ENCODE measurements at places on chromosomes 4 and X.

GRCh38 chr4:159516556-159517140 is 413.8 kb downstream of the RAPGEF2 start:
- DNase-seq, result no peak

DNA sequence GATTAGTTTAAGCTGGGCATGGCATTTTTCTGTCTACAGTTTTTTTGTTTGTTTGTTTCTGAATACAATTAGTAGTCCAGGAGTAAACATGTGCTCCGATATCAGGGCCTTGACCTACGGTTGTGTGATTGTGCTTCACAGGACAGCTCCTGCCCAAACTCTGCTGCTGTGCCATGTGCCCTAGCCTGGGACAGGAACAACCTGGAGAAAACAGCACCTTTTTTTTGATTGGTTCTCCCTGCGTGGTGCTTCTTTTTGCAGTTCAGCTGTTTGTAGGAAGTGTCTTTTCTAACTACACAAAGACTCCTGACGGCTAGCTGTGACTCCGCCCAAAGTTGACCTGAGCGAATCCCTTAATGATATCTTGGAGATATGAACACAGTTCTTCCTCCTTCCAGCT is 158.8 kb downstream of the ATP10D start:
- no peak for DNase-seq

DNA sequence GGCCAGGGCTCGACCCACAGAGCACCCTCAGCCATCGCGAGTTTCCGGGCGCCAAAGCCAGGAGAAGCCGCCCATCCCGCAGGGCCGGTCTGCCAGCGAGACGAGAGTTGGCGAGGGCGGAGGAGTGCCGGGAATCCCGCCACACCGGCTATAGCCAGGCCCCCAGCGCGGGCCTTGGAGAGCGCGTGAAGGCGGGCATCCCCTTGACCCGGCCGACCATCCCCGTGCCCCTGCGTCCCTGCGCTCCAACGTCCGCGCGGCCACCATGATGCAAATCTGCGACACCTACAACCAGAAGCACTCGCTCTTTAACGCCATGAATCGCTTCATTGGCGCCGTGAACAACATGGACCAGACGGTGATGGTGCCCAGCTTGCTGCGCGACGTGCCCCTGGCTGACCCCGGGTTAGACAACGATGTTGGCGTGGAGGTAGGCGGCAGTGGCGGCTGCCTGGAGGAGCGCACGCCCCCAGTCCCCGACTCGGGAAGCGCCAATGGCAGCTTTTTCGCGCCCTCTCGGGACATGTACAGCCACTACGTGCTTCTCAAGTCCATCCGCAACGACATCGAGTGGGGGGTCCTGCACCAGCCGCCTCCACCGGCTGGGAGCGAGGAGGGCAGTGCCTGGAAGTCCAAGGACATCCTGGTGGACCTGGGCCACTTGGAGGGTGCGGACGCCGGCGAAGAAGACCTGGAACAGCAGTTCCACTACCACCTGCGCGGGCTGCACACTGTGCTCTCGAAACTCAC is 3.6 kb downstream of the MID1IP1 start:
- DNase-seq, result peak; percentile 9

DNA sequence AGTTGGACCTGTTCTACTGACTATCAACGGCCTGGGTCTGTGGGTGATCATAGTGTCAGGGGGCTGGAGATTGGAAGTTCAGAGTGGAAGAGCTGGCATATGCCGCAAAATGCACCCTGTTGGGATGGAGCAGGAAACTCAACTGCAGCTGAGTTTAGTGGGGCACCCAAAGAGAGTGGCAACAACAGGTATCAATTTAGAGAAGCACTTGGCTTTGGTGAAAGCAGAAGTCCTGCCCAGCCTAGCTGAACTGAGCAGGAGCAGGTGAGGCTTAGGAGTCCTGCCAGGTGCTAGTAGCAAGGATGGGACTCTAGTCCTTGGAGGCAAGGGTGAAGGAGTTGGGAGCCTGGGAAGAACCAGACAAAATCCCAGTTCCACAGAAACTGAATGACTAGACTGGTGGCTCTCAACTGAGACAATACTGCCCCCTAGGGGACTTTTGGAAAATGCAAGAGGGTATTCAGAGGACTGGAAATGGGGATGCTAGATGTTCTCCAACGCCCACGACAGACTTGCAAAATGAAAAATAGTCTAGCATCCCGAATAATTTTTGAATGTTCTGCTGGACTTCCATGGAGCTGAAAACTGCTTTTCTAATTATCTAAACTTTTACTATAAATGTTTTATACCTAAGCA is 49.4 kb downstream of the RTL9 start:
- peak; percentile 0 for DNase-seq

- DNase-seq, result no peak
Observed at GRCh38 chr4:119210775-119211174, 1.7 kb upstream of the USP53 start.

GRCh38 chr4:9771034-9771433 is 10.4 kb upstream of the DRD5 start:
- no peak for DNase-seq

DNA sequence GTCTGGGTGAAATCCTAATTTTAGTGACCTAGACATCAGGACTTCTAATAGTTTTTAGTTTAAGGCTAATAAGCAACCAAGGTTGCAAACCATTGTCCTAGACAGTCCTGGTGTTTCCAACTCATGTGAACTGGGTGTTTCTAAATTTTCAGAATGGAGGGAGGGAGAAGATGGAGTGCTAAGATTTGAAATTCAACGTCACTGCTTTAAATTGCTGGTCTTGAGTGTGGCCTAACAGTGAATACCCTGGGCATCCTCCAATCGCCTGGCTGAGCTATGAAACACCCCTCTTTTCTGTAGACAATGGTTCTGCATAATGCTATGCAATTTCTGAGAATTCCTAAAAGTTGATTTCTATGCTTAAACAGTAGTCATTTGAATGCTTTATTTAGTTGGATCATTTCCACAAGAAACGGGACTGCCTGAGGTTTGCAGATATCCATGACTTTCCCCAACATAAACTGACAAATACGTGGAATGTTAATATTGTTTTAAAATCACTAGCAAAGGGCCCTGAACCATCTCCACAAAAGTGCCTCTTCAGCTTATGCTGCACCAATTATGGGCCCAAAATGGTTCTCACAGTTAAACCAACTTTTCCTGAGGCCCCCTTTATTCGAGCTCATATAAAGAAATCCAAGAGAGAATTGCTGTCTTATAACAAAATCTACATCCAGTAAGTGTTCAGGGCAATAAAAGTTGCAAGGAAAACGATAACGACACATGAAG is 1.1 kb downstream of the FBXL5 start:
- DNase-seq, result no peak

DNA sequence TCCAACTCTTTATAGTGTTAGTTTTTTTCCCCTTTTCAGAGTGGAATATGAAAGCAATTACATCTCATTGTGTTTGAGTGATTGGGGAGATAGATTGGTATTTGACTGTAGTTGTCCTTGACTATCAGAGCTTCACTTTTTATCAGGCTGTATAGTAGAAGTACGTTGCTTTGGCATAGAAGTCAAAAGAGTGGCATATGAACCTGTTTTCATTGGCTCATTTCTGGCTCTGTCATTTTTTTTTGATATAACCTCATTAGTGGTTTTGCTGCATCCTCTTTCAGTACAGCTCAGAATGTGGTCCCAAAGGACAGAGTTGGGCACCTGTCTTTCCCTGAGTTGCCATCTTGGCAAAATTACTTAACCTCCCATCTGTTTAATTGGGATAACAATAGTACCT is 1.4 kb downstream of the TMA16 start:
- no peak for DNase-seq

GRCh38 chr4:39166669-39167068 is 15.7 kb upstream of the WDR19 start:
- no peak for DNase-seq

DNA sequence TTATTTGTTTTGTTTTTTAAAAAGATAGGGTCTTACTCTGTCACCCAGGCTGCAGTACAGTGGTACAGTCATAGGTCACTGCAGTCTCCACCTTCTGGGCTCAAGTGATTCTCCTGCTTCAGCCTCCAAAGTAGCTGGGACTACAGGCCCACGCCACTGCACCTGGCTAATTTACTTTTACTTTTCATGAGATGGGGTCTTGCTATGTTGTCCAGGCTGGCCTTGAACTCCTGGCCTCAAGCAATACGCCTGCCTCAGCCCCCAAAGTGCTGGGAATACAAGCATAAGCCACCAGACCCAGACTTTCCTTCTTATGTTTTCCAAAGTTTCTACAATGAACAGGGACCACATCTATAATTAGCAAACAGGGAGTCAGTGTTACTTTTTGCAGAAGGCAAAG is 37.9 kb upstream of the MXD4 start:
- no peak for DNase-seq

- no peak for DNase-seq
Observed at GRCh38 chrX:15866147-15866546, 11.5 kb upstream of the AP1S2 start.

DNA sequence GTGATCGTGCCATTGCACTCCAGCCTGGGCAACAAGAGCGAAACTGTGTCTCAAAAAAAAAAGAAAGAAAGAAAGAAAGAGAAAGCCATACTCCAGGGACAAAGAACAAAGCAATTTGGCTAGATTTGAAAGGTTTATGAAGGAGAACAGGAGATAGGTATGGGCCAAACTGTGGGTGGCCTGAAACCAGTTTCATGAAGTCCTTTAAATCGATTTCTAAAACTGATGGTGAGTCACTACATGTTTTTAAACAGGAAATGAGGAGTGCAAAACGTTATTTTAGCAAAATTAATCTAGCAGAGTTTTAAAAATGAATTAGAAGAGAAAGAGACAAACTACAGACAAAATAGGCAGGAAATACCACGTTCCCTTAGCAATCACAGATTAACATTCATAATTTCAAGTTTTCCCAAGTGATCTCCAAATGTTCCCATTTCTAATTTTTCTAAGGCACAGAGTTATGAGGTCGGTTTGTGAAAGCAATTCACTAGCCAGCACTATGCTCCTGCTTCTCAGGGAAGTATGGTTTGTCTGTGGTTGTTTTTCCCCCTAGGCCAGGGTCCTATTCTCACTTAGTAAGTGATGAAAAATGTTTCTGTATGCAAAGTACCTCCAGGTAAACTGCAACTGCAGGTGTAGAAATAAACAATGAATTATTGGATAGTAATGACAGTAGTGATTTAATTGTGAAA is 190.6 kb downstream of the PPP3CA start:
- DNase-seq, result no peak

GRCh38 chrX:5528057-5528456 is 700.6 kb downstream of the NLGN4X start:
- no peak for DNase-seq

GRCh38 chrX:107716816-107717700 is 58.5 kb downstream of the TSC22D3 start:
- DNase-seq, result peak; percentile 66

DNA sequence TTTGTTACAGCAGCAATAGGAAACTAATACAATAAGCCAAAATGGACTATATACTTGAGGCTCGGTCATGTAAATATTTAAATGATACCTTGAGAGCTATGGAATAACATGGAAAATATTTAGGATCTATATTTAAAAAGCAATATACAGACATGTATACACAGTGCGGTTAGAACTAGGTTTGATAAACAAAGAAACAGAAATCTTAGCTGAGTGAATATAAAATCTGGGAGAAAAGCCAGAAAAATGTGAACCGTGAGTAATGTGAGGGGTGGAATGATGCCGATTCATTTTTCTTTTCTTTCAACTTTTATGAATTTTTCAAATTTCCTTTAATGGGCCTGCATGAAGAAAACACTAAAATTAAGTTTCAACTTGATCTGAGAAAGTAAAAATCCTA is 104.1 kb downstream of the ATXN3L start:
- no peak for DNase-seq

GRCh38 chr4:2155246-2155645 is 86.7 kb downstream of the HAUS3 start:
- no peak for DNase-seq

- DNase-seq, result no peak
Observed at GRCh38 chr4:102620697-102621497, 119.7 kb downstream of the NFKB1 start.

DNA sequence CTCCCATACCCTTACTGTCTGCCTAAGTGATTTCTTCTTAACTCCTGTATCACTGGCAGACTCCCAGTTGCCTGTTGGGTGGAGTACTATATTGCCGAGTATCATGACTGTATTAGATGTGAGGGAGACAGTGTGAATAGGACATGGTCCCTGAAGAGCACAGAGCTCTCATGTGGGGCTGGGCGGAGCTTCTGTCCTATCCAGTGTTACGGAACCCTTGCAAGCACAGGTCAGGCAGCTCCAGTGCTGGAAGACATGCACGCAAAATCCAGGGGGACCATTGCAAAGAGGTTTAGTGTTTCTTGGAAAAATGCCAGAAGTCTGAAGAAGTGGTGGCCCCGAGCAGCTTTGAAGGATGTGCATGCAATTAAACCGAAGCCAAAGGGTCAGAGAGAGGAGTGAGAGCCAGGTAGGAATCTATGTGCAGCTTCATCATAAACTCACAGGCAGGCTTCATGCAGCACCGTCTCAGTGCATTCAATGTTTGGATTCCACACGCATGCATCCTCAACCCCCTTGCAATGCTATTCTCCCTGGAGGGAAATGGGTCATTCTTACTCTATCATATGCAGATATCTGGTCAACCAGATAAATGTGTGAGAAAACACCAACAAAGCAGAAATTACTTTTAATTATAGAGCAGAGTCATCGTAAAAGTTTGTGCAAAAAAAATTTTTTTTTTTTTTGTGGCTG is 49.7 kb upstream of the DHRSX start:
- DNase-seq, result no peak

GRCh38 chr4:58265734-58266133 is 1155.5 kb upstream of the IGFBP7 start:
- DNase-seq, result no peak

DNA sequence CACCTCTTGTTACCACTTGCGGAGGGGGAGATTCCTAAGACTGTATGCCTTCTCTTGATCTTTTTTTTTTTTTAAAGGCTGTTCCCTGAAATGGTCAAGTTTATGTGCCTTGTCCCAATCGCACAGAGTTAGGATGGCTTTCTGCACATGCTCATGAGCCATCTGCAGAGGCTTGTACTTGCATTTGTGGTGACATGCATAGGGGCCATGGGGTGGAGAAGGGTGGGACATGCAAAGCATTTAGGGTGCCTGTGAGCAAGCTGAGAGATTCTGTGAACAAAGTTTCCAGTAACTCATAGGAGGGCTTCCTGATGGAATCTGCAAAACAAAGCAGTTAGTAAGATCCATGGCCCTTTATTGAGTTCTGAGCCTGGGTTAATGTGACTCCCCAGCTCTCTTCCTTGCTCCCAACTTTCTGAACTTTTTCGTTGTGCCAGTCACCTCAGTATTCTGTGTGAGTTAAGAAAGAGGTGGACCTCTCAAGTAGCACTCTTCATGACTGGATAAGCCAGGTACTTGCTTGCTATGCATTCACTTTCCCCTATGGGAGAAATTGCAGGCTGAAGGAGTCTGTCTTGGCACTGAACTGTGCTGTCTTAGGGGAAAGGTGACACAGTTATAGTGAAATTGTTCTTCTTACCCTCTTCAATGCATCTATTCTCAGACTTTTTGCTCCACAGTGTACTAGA is 37.9 kb upstream of the DHX15 start:
- no peak for DNase-seq

- DNase-seq, result no peak
Observed at GRCh38 chr4:2833671-2834000, 10.0 kb upstream of the ADD1 start.
